Naive thymus-derived CD4-positive, alpha-beta T cell (primary cell): ENCODE measurements at places on chromosomes 1 and 21. TPM values are rescaled to one million over a fixed set of nuclear protein-coding genes. Genes with fewer than 3 reads are reported as not detected.

LTN1 gene
- 35.4 TPM for total RNA-seq

USF1 gene
- total RNA-seq, result 91.7 TPM

PADI1 gene
- total RNA-seq, result not detected

- DNase-seq, result no peak
- no peak overlapping the region for H3K27ac ChIP-seq
- no peak overlapping the region for H3K4me3 ChIP-seq
- no peaks in the 10 kb centered on the region for H3K4me1 ChIP-seq
- no peaks in the 10 kb centered on the region for H3K27me3 ChIP-seq
Observed at GRCh38 chr1:182142621-182143020, 81.1 kb upstream of the ZNF648 start.
